ENCODE measurements at places on chromosomes 2 and 18.

DNA sequence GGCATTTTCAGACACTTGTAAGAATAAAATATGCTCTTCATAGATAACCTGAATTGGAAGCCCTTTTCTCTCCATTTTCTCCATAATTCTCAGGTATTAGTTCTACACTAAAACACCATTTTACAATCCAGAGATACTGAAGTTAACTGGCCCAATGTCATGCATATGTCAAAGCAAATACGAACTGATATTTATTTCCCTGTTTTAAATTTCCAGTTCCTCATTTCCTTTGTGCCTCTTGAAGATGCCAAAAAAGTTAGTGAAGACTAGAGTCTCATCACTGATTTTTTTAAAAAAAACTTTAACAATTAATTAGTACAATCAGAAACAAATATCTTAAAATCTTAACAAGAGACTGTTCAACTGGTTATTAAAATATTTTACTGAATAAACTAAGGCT lies 52.8 kb upstream of the ITGB6 start:
- DNase-seq = no peak

GRCh38 chr2:145374165-145374564 lies 854.2 kb upstream of the ZEB2 start:
- DNase-seq = no peak

GRCh38 chr2:212649646-212650045 lies 111.0 kb upstream of the ERBB4 start:
- DNase-seq = no peak

- DNase-seq = no peak
Observed at GRCh38 chr2:67581751-67582150, 184.6 kb downstream of the ETAA1 start.

DNA sequence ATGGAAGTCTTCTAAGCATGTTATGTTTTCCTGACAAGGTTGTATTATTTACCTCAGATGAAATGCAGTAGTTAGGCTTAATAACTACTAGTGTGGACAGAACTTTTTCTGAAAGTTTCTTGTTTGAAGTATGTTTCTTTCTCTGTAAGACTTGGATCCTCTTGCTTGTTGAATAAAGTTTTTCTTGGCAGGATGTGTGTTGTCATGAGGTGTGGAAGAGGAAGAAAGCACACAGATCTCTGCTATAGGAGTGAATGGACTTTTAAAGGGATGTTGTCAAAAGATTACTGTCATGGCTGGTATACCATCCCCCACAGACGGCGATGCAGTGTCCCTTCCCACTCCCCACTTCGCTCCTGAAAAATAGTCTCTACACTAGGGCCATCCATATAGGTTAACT lies 2.6 kb downstream of the CAB39 start:
- DNase-seq = no peak

DNA sequence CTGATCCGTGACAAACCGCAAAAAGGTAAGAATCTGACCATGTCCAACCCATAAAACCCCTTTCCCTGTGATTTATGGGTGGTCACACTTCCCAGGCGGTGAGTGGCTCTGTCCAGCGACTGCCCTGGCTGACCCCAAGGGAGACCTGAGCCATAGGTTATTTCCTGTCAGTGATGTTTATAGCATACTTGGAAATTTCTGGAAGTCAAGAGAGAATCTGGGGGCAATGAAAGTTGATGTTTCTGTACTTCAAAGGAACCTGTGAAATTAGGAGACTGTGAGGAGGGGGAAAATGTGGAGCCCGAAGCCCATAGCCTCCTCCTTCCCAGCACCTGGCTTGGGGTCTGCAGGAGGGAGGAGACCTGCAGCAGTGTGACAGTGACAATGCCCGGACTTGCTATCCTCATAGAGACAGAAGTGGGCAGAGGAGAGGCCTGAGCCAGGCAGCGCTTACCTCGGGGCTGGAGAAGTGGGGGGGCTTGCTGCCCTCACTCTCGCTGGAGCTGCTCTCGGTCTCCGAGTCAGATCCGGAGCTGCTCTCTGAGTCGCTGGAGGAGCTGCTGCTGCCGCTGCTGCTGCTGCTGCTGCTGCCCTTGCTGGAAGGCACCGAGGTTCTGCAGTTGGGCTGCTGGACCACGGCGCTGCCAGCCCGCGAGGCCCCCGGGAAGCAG lies 111.3 kb upstream of the REV1 start:
- no peak for DNase-seq

GRCh38 chr2:131093696-131094462 lies 619 bp upstream of the FAM168B start:
- peak; percentile 78 for DNase-seq

- DNase-seq = no peak
Observed at GRCh38 chr2:51705417-51705816, 673.5 kb upstream of the NRXN1 start.

GRCh38 chr2:159939946-159940345 lies 122.5 kb downstream of the PLA2R1 start:
- DNase-seq = no peak

DNA sequence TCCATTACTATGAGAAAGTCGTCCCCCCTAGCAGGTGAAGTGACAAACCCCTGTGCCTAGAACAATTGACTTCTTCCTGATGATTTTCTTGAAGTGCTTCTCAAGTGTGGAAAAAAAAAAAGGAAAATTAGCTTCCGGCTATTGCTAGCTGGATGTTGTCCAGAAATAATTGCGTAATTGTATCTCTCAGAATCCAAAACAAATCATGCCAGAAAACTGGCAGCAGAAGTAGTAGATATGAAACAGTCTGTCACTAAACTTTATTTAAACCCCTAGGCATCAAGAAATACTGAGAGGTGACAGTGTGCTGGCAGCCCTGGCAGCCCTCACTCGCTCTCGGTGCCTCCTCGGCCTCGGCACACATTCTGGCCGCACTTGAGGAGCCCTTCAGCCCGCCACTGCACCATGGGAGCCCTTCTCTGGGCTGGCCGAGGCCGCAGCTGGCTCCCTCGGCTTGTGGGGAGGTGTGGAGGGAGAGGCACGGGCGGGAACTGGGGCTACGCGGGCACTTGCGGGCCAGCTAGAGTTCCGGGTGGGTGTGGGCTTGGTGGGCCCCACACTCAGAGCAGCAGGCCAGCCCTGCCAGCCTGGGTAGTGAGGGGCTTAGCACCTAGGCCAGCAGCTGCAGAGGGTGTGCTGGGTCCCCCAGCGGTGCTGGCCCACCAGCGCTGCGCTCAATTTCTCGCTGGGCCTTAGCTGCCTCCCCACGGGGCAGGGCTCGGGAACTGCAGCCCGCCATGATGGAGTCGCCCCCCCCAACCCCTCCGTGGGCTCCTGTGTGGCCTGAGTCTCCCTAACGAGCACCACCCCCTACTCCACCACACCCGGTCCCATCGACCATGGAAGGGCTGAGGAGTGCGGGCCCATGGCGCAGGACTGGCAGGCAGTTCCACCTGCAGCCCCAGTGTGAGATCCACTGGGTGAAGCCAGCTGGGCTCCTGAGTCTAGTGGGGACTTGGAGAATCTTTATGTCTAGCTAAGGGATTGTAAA lies 80.5 kb upstream of the ABCA12 start:
- DNase-seq = no peak

- DNase-seq = peak; percentile 42
Observed at GRCh38 chr2:156329031-156329926, 3.2 kb downstream of the NR4A2 start.

GRCh38 chr2:149743842-149744448 lies 156.4 kb upstream of the MMADHC start:
- DNase-seq = no peak

- no peak for DNase-seq
Observed at GRCh38 chr2:103144837-103145236, 383.0 kb downstream of the TMEM182 start.

- DNase-seq = no peak
Observed at GRCh38 chr2:215914054-215914776, 99.1 kb downstream of the MREG start.

DNA sequence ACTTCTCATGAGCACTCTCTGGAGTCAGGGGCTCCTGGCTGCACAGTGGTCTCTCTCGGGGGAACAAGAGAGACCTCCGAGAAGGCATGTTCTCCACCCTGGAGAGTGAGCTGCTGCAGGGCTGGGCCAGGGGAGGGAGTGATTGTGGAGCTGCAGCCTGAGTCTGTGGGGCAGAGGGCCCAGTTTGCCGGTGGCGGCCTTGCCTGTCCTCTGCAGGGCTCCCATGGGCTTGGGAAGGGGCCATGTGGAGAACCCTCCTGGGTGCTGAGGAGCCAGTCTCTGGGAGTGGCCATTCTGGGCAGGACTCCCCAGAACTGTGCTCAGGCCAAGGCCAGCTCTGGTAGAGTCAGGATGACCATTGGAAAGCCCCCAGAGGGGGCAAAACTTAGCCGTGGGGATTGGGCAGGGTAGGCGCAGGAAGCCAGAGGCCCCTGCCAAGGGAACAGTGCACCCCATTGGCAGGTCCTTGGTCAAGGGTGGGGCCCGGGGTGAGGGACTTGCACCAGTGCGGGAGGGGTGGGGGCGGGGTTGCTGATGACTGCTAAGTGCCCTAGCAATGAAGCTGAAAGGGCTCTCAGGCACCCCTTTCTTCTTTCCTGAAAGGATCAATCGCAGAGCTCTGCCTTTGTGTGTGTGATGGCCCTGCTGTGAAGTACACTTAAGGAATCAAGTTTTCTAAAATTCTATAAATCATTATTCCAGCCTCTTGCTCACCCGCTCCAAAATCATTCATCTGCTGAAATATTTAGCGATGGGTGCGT lies 69.7 kb upstream of the BOD1L2 start:
- DNase-seq = no peak

- no peak for DNase-seq
Observed at GRCh38 chr2:219436491-219436890, 1.8 kb downstream of the SPEG start.

- no peak for DNase-seq
Observed at GRCh38 chr2:18475884-18476283, 84.6 kb downstream of the RDH14 start.

DNA sequence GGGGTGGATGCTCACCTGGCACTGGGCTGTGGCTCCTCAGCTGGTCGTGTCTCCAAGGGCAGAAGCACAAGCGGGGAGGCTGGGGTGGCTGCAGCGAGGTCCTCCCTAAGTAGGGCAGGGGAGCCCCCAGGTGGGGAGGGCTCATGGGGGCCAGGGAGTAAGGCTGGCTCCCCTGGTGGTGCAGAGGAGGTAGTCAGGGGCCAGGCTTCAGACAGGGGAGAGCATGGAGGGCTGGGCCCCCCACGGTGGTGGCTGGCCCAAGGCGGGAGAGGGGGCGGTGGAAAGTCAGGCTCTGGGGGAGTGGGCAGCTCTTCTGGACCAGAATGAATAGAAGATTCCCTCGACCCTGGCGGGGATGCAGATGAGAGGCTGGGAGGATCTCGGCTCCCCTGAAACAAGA lies 8.1 kb upstream of the SFXN5 start:
- no peak for DNase-seq

DNA sequence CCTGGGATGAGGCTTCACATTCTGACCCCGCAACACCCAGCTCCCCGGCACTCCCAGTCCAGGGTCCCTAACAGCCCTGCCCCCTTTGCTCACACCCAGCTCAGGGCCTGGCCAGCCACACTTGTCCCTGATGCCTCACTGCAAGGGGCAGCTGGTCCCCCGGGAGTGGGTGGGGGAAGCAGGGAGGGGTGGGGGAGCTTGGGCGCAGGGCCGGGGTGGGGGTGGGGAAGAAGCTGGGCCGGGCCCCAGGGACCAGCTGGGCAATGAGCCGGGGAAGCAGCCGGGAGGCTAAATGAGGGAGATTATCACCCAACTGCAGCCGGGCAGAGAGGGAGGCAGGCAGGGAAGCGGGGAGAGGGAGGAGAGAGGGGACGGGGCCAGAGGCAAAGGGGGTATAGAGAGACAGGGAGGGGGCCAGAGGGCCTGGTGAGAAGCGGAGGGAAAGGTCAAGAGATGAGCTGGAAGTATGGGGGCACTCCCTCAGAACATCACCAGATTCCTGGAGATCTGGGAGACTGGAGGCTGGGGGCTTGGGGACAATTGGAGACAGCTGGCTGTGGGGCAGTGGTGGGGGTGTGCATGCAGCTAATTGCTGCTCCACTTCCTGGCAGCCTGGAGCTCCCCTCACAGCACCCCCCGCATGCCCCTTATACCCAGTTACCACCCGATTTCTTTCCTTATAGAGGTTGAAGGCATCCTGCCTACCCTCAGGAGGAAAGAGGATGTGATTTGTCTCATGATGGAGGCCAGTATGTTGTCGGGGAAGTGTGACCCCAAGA lies 2.5 kb upstream of the ASIC4 start:
- no peak for DNase-seq

DNA sequence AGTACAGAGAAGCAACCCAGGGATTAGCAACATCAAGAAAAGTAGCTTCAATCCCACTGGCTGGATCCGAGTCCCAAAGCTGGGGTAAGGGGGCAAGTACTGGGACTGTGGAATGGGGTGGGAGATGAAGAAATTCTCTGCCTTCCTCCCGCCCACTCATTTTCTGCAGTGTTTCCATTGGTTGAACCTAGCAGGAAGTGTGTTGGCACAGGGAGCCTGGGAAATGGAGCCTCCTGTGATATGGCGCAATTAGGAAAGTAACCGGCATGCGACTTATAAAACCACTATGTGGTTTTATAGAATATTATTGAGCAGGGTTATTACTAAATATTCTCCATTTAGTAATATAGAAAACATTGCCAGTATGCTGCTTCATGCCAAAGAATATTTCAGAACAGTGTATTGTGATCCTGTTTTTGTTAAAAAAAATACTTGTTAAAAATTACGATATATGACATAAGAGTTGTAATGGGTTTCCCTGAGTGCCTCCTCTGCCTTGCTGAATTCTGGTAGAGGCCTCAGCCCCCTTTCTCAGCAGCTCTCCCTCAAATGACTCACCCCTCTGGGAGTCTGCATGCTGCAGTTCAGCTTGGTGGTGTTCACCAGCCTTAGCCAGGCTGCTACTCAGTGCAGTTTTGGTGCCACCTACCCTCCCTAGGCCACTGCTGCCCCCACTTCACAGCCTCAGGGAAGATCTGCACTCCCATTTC lies 60.5 kb downstream of the HK2 start:
- no peak for DNase-seq

GRCh38 chr2:227471924-227472264 lies at the start of gene AGFG1:
Gene AGFG1, plus strand, starts transcription at chr2:227472156. Its CDS starts 266 bp downstream, at chr2:227472422.
- peak; percentile 93 for DNase-seq

DNA sequence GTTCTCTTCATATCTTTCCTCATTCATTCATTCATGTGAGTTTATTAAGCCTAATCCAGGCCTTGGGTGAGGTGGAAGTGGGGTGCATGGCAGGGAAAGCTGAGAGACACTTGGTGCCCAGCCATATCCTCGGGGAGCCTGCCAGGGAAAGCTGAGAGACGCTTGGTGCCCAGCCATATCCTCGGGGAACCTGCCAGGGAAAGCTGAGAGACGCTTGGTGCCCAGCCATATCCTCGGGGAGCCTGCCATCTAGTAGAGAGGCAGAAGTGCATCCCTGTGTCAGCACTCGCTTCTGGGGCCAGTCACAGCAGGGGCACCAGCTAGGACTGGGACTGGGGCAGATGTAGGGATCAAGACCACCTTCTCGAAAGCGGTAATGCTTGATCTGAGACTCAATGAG lies 39.4 kb downstream of the DDX18 start:
- DNase-seq = no peak

DNA sequence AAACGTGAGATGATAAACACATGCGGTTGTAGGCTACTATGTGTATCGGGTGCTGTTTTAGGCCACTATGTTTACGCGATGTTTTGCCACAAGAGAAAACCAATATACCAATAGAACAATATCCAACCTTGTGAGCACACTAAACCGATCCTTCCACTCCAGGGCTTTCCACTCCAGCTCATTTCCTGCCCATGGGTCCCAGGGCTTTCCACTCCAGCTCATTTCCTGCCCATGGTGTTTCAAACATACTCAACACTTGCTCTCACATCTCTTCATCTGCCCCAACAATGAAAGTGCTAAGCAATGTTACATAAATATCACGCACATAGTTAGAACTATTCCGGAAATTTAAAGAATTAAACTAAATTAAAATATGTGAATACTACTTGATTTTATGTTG lies 80.0 kb downstream of the EPB41L3 start:
- DNase-seq = no peak

GRCh38 chr18:69397096-69397495 lies 3.6 kb upstream of the DOK6 start:
- DNase-seq = no peak

- no peak for DNase-seq
Observed at GRCh38 chr2:124320051-124320688, 295.1 kb downstream of the CNTNAP5 start.
